ENCODE measurements at places on chromosomes 12 and 14.

DNA sequence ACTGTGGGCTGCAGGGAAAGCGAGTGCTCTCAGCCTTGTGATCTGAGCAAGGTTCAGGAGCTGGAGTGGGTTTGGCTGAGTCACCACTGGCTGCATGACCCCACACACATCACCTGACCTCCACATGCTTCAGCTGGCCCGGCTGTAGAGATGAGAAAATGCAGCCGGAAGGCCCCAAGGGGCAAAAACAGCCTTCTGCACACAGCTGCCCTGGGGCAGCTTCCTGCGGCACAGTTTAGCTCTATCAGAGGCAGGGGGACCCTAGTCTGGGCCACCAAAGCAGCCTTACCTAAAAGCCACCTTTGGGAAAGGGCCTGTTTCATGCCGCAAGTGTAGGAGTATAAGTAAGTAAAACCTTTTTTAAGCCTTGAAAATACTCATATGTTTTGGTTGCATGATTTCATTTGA, 123.3 kb downstream of the SSPN start:
- DNase-seq: no peak

- DNase-seq: no peak
Measured at GRCh38 chr14:51527073-51527472, 124.6 kb upstream of the FRMD6 start.

DNA sequence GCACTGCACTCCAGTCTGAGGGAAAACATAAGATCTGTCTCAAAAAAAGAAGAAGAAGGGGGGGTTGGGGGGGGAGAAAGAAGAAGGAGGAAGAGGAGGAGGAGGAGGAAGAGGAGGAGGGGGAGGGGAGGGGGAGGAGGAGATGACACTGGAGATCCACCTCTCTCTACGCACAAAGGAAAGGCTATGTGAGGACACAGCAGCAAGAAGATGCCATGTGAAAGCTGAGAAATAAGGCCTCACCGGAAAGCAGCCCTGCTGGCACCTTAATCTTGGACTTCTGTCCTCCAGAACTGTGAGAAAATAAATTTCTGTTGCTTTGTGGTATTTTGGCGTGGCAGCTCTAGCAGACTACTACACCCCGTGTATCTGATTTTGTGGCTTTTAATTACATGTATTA, 477.9 kb downstream of the MED13L start:
- no peak for DNase-seq

GRCh38 chr12:2537868-2538541, 256.8 kb upstream of the FKBP4 start:
- no peak for DNase-seq

- no peak for DNase-seq
Measured at GRCh38 chr14:56745097-56745496, 65.2 kb downstream of the OTX2 start.

- no peak for DNase-seq
Measured at GRCh38 chr12:15446807-15447206, 124.5 kb downstream of the PTPRO start.
